Activated CD8-positive, alpha-beta memory T cell treated with anti-CD3 and anti-CD28 coated beads for 4 hours (primary cell): ENCODE measurements at places on chromosomes 12 and 14.
A peak's percentile ranks its signal among the peaks of the same experiment; 100 is the strongest.

GRCh38 chr12:132702640-132703039 lies 8.0 kb upstream of the PGAM5 start:
- DNase-seq: no peak

- no peak for DNase-seq
These were observed 5.3 kb downstream of the TBX3 start for GRCh38 chr12:114678718-114679117.

- DNase-seq: no peak
These were observed 49.5 kb downstream of the PPP2R5C start for GRCh38 chr14:101810897-101811621.

GRCh38 chr12:28949184-28949583 lies 199.9 kb upstream of the FAR2 start:
- DNase-seq: no peak

DNA sequence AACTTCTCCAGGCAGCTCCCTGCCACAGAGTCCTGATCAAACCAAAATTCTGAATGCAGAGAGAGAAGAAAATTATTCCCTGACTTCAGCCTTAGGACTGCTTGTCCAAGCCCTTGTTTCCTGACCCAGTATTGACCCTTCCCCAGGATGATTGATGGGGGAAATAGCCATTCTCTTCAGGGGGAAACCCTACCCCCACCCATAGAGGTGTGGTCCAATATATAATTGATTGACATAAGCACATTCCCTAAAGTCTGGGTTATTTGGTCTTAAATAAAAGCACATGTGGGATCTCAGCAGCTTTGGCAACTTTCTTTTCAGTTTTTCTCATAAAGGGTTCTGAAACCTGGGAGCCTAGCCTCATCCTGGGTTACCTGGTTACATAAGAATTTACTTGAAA lies 201.2 kb upstream of the DDHD1 start:
- no peak for DNase-seq

GRCh38 chr14:64580467-64580866 lies 30.7 kb downstream of the PPP1R36 start:
- no peak for DNase-seq

- DNase-seq: no peak
These were observed 12.5 kb downstream of the P2RX7 start for GRCh38 chr12:121145221-121145620.

GRCh38 chr12:22100958-22101748 lies 55.1 kb downstream of the CMAS start:
- no peak for DNase-seq

DNA sequence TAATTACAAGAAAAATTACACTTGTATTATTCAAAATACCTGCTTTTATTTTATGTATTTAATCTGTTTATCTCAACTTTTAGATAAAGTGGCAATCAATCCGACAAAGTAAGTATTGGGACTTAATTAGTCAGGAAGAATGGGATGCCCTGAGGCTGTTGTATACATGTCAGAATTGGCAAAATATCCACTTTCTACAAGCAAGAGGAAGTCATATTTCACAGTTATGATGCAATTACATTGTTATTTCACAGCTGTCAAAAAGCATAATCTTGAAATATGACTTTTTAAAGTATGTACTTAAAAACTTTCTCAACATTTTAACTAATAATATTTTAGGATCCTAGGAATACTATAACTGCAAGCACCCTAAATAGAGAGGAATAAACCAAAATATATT lies 357.1 kb upstream of the MGAT4C start:
- DNase-seq: no peak

GRCh38 chr12:125148316-125148715 lies 83.1 kb downstream of the AACS start:
- DNase-seq: no peak

DNA sequence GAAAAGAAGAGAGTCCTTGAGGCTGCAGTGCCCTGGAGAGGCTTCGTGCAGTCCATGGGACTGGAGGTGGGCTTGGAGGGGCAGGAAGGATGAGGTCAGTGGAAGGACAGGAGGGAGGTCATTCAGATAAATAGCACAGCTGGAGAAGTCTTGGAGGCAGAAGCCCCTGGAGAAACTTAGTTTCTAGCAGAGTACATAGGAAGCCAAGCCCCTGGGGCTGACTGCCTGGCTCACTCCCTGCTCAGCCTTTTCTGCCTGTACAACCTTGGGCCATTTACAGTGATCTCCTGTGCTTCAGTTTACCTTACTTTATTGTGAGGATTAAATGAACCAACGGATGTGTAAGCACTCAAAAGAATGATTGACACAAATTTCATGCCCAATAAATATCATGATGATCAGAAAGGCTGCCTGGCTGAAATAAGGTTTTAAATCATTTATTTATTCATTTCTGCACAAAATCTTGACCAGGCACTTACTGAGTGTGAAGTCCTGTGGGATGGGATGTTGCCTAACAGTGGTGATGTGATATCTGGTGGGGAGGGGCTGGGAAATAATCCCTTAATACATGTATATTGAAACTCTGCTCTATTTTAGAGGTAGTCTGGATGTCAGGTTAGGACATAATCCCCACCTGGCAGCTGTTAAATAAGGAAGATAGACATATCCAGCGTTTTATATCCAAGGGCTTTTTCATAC lies 54.3 kb downstream of the PLEKHG7 start:
- no peak for DNase-seq

DNA sequence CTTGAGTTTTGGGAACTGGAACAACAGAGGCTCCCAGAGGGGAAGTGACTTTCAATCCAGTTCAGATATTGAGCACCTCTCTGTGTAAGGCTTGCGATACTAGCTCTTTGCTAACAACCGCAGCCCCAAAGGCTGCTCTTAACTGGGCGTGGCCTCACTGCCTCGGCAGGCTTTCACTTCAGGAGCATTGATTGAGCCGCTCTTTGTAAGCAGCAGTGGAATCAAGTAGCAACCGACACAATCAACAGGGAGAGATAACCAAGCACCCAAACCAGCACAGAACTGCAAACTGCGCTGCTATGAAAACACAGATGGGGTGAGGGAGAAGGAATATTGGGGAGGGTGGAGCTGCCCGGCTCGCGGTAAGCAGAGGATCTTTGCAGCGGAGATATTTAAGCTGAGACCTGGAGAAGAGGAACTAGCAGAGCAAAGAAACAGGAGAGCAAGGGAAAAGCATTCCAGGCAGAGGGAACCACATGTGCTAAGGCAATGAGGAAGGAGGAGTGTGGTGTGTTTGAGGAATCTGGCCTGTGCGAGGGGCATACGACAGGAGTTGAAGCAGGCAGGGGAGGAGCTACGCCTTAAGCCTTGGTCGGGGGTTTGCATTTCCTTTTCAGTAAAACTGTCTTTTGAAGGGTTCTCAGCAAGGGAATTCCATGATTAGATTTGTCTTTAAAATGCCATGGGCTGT lies 17.3 kb upstream of the YY1 start:
- peak; percentile 47 for DNase-seq

- no peak for DNase-seq
These were observed 20.5 kb upstream of the DUSP6 start for GRCh38 chr12:89372584-89373370.

GRCh38 chr14:62117010-62117750 lies 355.0 kb downstream of the SNAPC1 start:
- no peak for DNase-seq

GRCh38 chr12:77938301-77938700 lies 107.6 kb downstream of the NAV3 start:
- no peak for DNase-seq

DNA sequence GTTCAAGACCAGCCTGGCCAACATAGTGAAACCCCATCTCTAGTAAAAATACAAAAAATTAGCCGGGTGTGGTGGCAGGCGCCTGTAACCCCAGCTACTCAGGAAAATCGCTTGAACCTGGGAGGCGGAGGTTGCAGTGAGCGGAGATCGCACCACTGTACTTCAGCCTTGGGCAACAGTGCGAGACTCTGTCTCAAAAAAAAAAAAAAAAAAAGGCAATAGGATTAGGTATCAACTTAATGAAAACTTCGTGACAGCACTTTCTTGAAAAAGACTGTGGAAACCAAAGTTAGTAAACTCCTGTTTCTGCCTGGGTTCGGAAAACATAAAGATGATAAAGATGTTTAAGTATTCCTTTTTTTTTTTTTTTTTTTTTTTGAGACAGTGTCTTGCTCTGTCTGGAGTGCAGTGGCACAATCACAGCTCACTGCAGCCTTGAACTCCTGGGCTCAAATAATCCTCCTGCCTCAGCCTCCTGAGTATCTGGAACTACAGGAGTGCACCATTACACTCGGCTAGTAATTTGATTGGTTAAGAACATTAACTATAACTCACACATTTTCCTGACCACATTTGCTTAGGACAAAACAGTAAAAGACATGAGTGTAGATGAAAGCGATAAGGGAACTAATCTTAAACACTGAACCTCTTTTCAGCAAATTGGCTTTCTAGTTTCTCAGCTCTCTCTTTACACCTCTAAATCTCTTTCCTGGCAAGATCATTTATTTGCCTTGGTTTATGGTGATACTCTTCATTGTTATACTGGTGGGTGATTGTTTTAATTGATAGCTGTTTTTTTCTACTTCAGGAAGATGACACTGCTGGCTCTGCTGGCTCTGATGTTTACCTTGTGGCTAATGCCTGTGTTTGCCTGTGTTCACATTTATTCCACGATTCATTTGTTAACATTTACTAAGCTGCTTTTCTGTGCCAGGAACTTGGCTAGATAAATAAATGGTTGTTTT lies 15.8 kb downstream of the HIF1A start:
- no peak for DNase-seq

DNA sequence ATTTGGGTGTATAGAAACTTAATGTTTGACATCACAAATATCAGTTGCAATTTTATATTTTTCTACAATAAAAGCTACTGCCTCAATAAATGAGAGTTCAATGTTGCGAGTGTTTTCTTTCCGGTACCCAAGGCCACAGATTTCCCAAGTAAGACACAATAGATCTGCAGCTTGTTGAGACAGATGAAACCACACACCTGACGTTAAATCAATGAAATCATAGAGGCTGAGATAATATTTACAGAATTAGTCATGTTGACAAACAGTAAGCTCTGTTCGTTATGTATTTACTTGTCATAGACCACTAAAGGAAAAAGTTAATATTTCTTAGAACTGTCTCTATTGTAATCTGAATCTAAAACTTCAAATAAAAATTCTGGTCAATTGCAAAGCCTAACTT lies 49.2 kb upstream of the PTHLH start:
- DNase-seq: no peak

DNA sequence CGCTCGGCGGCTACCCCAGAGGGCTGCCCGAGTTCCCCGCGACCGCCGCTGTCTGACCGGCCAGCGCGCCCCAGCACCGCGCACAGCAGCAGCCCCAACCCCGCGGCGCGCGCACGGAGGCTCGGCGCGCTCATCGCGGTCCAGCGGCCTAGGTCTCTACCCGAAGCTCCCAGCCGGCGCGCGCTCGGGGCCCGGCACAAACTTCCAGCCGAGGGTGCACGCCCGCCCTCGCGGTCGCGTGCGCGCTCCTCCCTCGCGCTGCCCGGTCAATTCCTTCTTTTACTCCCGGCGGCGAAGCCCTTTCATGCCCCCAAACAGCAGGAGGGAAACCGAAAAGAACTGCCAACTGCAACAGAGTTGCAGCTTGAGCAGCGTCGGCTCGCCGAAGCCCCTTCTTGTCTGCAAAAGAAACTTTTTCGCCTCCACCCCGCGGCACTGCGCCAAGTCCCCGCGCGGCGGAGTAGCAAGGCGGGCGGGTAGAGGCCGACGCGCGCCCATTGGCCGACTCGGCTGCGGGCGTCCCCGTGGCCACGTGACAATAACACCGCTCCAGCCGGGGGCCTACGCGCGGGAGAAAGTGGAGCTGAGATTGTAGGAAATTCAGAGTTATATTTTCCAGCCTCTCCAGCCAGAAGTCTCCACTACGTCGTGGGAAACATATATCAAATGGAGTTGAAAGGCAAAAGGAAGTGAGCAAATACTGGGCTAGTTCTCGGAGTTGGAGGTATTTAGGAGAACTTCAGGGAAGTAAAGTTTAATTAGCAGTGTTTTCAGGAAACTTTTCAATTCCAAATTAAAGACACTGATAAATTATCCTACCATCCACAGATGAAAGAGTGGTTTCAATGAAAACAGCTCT lies at the start of gene LRIG3:
TSS of gene LRIG3 (minus strand) at position 403 of the 859 bp plus-strand sequence. CDS start at position 134, 269 bp downstream.
- DNase-seq: no peak

DNA sequence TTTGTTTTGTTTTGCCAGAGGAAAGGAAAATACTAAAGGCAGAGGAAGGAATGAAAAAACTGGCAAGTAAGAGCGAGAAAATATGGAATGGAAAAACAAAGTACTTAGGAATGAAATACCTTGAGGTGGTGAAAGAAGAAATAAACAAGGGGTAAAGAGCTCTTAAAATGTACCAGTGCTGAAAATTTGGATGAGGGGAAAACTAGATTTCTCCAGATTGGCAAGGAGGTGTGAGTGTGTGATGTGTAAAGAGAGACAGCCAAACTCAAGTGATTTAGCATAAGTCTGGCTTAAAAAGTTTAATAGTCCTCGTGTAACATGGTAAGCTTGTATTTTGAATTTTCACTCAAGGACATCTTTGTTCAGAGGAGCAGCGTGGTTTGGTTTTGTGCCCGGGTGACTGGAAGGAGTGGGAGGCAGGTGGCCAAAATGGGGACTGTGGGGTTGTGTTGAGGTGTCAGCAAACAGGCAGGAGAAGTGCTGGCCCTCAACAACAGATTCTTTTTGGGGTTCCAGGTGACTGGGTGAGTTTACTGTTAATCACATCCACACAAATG lies 102.7 kb downstream of the DACT1 start:
- DNase-seq: no peak

DNA sequence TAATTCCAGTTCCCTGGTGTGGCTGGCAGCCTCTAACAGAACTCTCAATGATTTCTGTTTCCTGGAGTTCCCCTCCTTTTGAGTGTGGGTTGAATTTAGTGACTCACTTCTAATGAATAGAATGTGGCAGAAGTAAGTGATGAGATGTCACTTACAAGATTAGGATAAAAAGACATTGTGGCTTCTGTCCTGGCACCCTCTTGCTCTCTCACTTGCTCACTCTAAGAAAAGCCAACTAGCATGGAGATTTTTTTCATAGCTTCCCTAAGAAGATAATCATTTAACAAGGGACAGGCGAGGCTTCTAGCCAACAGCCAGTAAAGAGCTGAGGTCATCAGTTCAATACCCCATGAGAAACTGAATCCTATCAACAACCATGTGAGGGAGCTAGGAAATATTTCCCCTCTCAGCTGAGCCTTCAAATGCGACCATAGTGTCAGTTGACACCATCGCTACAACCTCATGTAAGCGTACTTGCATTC lies 156.7 kb downstream of the TMTC3 start:
- no peak for DNase-seq

GRCh38 chr12:14373217-14373616 lies 7.7 kb downstream of the ATF7IP start:
- DNase-seq: no peak

DNA sequence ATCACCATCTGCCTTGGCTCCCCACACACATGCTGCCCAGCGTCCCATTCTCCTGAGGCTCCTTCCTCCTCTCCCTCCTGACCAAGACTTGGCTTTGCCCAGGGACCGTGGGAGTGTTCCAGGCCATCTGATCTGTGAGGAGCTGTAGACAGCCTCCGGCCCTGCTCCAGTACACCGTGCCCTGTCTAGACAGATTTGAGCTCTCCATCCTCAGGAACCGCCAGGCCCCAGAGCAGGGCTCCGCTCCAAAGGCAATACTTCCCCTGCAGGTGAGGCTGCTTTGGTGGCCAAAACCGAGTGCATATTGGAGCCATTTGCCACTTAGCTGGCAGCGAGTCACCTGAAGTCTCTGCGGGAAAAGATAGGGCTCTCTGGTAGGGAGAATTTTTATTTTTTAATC lies 147.4 kb downstream of the ANO2 start:
- no peak for DNase-seq

GRCh38 chr14:54686219-54686870 lies 119.4 kb downstream of the SAMD4A start:
- no peak for DNase-seq

- DNase-seq: no peak
These were observed 54.8 kb downstream of the WNK1 start for GRCh38 chr12:807041-807735.

- no peak for DNase-seq
These were observed at the start of gene INF2 for GRCh38 chr14:104689109-104689880. Gene INF2, plus strand, starts transcription at chr14:104689618. Its CDS starts 11,748 bp downstream, at chr14:104701366.
